ENCODE measurements at places on chromosomes 11 and 22.

GRCh38 chr11:67374571-67375281 lies 1.3 kb upstream of the CLCF1 start:
- ATAC-seq = peak; percentile 22

GRCh38 chr22:46381142-46381541 lies 45.6 kb downstream of the TRMU start:
- ATAC-seq = peak; percentile 45

GRCh38 chr11:72643547-72643946 lies 30.7 kb downstream of the PDE2A start:
- ATAC-seq = peak; percentile 6

- no peak for ATAC-seq
Measured at GRCh38 chr22:42286205-42286604, 15.8 kb upstream of the TCF20 start.

DNA sequence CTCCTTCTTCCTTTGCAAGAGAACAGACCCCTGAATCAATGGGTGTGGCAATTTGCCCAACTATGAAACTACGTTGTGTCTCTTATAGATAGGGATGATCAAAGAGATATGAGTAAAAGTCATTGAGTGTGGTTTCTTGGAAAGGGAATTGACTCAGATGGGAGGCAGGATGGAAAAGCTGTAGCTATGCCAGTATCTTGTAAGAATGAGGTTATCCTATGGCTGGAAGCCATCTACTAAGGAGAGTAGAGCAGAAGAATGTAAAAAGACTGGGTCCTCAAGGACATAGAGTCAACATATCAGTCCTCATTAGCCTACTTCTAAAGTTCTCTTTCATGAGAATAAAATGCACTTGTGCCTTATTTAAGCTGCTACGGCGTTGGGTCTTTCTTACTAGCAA lies 78.9 kb upstream of the POU2AF2 start:
- ATAC-seq = no peak

- no peak for ATAC-seq
Measured at GRCh38 chr11:128260398-128260797, 327.0 kb downstream of the ETS1 start.

DNA sequence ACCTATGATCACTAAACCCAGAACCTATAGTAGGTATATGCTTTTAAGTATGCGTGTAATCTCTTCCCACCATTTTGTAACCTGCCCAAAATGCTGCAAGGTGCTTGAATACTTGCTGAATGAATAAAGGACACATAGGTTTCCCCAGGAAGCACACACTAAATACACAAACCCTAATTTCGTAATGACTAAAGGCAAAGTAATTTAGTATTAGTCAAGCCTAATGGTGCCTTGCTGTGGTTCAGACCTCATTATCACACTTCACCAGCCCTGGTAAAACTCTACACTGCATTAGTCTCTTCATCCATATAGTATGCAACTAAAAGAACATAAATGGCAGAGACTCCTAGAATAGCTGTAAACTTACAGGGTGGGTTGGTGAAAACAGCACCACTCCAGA lies 289.0 kb upstream of the PITPNB start:
- ATAC-seq = no peak

DNA sequence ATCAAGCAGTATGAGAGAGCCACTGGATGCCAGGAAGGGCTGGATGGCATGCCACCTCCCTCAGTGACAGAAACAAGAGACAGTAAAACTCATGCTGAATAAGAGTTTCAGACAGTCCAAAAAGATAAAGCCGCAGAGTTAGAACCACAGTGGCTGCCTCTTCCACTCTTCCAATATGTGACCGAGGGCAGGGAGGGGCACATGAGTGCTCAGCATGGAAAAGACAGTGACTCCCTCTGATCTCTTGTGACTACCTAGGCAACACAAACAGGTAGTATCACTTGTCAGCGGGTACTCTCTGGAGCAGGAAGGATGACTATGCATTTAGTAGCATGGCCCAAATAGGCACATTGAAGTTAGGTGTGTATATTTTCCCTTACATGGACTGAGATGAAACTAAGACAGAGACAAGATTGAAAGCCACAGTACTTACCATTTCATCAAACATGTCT lies 295.4 kb downstream of the CADM1 start:
- ATAC-seq = no peak

DNA sequence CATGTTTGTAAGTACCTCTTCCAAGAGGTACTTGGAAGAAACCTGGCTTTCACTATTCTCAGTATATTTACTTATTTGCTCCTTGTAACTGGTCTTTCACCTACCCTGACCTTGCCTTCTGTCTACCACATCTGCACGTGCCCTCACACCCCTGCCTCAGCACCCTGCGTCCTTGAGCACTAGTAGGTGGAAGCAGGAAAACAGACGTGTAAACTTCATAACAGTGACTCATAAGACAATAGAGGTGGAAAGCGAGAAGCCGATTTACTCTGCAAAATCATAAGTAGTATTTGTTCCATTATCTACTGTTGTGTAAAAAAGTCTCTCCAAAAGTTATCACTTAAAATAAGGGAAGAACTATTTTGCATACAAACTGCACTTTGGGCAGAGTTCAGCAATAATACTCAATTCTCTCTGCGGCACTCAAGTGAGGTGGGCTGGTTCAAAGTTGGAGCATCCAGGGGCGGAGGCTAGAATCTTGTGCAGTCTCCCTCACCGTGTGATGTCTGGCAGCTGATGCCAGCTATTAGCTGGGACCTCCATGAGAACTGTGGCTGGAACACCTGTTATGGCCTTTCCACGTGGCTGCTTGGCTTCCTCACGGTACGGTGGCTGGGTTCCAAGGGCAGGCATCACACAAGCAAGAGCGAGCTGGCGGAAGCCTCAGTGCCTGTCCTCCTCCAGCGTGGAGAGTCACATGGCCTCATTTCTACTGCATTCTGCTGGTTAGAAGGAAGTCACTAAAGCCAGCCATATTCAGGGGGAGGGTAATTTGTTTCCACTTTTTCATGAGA lies 30.4 kb downstream of the PACS1 start:
- ATAC-seq = peak; percentile 71

- ATAC-seq = no peak
Measured at GRCh38 chr11:76237000-76237649, 30.8 kb upstream of the WNT11 start.

- no peak for ATAC-seq
Measured at GRCh38 chr11:128342511-128343134, 244.7 kb downstream of the ETS1 start.

DNA sequence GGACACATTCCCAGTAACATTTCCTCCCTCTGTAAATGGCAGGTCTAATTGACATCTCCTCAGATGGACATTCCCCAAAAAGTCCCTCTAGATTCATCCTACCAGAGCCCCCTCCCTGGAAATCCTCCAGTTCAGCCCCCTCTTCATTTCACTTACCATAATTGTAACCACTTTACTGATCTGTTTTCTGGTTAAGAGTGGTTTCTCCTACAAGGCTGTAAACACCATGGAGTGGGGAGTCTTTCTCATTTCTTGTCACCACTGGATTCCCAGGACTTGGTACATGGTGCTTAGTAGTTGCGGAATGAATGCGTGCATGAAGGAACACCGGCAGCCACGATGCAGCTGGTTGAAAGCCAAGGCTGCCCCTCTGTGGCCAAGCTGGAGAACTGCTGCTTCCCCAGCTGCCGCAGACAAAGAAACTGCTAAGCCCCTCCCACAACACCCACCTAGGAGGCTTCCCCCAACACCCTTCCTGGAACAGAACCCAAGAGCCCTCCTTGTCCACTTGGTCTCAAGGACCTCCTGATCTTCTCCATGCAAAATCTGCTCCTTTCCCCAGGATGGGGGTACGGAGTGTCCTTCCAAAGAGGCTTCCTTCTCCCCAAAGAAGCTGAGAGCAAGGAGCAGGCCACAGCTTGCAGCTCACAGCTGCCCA lies 18.6 kb upstream of the SCARF2 start:
- peak; percentile 96 for ATAC-seq

GRCh38 chr11:30131535-30131934 lies 99.3 kb upstream of the FSHB start:
- peak; percentile 73 for ATAC-seq

- ATAC-seq = no peak
Measured at GRCh38 chr11:19892876-19893275, 180.2 kb downstream of the NAV2 start.

DNA sequence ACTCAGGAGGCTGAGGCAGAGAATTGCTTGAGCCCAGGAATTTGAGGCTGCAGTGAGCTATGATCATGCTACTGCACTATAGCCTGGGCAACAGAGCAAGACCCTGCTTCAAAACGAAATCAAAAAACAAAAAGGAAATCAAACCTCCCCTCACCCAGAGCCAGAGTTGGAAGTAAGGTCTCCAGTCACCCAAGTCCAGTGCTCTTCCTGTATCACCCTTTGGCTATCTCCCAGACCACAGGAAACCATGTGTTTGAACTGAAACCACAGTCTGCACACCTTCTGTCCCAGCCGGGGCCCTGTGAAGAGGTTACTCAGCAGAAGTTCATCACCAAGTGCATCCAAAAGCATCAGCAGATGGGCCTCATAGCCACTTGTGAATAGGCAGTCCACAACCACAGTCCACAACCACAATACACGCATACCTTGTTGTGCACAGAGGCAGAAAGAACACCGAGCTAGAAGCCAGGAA lies 4.6 kb downstream of the MYH9 start:
- no peak for ATAC-seq

DNA sequence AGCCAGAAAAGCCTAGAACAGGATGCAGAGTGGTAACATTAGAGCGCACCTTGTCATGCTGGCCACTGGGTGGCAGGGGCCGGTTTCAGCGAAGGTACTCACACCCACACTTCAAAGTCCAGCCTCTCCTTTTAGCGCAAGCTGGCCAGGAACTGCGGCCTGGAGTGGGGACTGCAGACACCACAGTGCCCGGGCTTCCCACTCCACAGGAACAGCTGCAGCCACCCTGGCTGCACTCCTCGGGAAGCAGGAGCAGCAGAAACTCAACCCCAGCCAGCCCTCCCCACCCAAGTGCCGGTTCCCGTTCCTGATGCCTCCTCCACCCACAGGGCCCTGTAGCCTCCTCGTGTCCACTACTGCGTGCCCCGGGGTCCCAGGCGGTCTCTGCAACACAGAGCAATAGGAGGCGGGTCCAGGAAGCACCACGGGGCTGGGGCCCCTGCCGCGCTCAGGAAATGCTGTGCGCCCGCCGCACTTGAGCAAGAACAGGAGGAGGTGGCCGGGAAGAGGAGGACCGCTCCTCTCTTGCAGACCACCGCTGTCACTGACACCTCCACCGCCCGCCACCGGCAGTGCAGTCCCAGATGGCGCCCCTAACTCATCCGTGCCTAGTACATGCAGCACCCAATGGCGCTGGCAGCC lies 2.2 kb downstream of the RFPL2 start:
- peak; percentile 62 for ATAC-seq

DNA sequence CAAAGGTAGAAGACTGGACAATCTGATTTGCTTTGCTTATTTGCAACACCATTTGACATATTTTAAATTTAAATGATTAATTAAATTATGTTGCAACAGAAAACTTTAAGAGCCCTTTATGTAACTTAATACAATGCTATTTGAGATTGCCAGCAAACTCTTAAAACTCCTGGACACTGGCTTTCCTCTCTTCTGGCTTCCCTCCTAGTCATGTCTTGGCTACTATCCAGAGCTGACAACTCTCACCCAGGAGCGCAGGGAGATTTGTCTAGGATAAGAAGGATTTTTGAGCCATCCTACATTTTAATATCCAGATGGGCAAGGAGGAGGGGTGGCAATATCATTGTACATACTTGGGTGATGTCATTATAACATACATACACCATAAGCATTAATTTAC lies 134.3 kb downstream of the ELP4 start:
- peak; percentile 83 for ATAC-seq

- no peak for ATAC-seq
Measured at GRCh38 chr22:32584650-32585049, 110.0 kb downstream of the FBXO7 start.

- ATAC-seq = peak; percentile 72
Measured at GRCh38 chr22:37518509-37519267, 527 bp downstream of the CARD10 start.

GRCh38 chr11:62427630-62428233 lies 8.9 kb downstream of the SCGB1A1 start:
- ATAC-seq = peak; percentile 3

GRCh38 chr22:35784633-35785032 lies 67.0 kb downstream of the APOL5 start:
- ATAC-seq = no peak

- peak; percentile 89 for ATAC-seq
Measured at GRCh38 chr11:106288822-106289387, 211.4 kb downstream of the AASDHPPT start.

GRCh38 chr11:85062659-85063058 lies 564.5 kb downstream of the DLG2 start:
- no peak for ATAC-seq

DNA sequence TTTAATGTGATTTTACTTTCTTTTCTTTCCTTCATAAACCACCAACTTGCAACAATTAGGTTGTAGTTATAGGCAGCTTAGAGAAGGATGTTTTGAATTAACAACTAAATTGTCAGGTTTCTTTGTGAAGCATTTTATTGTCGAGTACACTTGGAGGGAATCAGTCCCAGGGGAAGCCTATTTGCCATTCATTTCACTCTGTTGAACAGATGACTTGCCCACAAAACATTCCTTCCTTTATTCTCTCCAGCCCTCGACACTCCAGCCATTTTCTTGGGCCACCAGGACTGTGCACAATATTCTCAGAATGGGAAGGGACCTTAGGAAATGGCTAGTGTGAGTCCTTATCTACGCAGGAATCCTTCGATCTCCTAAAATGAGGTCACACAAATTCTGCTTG lies 620.6 kb downstream of the SOX6 start:
- no peak for ATAC-seq

DNA sequence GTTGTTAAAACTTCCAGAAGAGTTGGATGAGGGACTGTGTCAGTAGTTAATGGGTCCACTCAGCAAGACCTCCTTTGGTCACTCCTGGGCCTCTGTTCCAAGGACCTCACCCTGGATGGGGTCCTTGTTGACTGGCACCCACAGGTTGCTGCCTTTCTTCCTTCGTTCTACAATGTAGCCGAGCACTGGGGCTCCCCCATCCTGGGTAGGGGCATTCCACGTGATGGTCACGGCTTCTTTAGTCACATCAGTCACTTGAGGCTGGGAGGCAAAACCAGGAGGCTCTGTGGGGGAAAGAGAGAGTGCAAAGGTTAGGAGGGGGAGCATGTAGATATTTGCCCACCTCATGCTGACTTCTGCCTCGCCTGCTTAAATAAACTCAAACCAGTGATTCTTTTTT lies 12.0 kb downstream of the TMEM86A start:
- ATAC-seq = no peak

DNA sequence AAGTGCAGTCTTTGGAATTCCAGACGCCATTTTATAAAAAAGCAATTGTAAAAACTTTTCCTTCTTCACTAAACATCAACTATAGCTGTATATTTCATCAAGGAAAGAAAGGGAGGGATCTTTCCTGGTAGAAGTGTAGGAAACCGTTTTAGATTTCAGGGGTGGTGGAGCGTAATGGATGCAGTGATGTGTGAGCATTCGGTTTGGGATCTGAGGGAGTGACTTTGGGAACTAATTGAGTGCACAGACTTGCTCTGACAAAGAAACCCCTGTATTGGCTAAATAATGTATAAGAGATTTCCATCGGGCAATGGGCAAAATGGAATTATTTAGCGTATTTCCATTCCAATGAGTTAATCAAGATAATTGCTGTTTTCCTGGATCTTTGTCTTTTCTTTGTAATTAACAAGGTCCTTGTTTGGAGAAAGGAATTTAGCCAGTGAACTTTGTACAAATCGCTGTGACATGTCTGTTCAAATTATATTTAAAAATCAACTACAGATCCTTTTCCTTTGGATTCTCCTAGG lies 125.0 kb upstream of the NARS2 start:
- ATAC-seq = no peak

Data from SK-N-SH treated with all-trans-retinoic acid at 6 μM for 48 hours (cell line).